ENCODE measurements at places on chromosomes 7 and 10.
A peak's percentile ranks its signal among the peaks of the same experiment; 100 is the strongest.

DNA sequence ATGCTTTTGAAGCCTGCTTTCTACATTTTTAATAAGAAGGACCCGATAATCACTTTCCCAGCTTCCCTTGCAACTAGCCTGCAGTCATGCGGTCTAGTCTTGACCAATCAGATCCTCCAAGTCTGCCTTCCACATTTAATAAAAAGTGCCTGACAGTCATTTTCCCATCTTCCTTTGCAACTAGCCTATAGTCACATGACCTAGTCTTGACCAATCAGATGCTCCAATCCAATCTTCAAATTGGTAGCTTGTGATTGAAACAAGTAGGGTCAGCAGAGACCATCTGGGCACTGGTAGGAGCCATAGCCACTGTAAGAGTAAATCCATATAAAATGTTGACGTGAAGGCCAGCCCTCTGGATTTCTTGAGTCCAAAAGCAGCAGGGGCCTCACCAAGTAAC is 80.0 kb downstream of the NPTX2 start:
- DNase-seq, result no peak

GRCh38 chr10:114304571-114305421 is 65.7 kb downstream of the VWA2 start:
- peak; percentile 66 for DNase-seq

DNA sequence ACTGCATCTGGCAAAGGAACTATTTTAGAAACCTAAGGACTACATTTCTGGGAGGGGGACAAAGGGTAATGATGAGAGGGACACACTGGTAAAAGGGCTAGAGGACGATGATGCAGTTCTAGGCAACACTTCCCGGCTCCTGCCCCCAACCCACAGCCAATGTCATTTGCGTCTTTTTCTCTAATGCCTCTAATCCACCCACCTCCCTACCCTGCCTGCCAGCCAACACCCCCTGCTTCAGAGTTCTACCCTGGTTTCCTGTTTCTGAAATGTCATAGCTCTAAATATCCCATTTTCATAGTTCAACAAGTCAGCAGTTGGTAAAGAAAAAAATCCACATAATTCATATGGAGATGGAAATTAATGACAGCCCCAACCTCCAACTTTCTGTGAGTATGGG is 79.0 kb downstream of the KIAA1549 start:
- DNase-seq, result no peak

- DNase-seq, result no peak
Measured at GRCh38 chr10:603745-604144, 85.7 kb downstream of the DIP2C start.

DNA sequence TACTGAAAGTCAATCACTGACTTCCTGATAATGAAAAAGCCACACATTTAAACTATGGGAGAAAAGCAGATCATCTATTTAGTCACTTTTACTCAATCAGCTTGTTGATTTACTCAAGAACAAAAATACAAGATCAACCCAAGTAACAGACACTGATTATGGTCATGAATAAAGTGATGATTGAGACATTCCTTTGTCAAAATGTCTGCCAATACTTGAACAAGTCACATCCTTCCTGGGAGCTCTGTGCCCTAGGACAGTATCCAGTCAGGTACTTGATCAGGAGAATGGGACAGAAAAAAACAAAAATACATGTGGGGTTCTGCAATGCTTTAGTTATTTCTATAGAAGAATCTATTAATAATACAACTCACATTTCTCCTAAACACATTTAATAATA is 150.0 kb upstream of the NEBL start:
- no peak for DNase-seq

DNA sequence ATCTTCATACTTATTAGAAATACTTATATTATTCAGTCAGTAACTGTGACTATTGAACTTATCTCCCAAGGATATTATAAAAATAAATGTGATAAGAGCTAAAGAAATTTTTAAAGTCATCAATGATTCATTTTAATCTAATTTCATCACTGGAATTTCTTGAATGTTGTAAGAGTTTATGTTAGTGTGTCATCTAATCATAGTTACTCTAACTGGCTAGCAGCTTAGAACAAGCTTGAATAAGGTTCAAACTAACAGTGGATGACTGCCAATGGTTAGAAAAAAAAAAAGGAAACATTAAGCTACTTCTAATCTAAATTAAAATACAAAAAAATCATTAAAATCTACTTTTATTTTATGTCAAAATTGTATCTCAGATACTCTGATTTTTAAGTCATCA is 1066.3 kb downstream of the CNTNAP2 start:
- no peak for DNase-seq

- DNase-seq, result no peak
Measured at GRCh38 chr10:27621461-27621860, 117.4 kb downstream of the RAB18 start.

GRCh38 chr7:112118581-112119566 is 87.3 kb downstream of the DOCK4 start:
- no peak for DNase-seq

DNA sequence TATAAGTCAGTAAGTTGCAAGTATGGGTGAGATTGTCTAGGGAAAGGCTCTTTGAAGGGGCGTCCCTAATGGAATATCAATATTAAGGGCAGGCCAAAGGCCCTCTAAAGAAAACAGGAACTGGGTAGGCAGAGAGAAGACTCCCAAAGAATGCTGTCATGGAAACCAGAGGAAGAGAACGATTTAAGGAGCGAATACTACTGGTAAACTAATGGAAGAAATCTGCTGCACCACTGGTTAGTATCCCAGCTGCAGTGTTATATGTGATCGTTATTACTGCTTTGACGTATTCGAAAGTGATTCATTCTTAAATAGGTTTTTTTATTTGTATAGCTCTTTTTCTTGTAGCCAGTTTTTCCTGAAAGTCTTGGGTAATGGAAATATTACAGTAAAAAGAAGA is 1.3 kb downstream of the CASP2 start:
- DNase-seq, result no peak
